NCI-H1436 treated with DMSO at 0.1 percent for 48 hours (cell line): ENCODE measurements at places on chromosomes 11 and 22.

DNA sequence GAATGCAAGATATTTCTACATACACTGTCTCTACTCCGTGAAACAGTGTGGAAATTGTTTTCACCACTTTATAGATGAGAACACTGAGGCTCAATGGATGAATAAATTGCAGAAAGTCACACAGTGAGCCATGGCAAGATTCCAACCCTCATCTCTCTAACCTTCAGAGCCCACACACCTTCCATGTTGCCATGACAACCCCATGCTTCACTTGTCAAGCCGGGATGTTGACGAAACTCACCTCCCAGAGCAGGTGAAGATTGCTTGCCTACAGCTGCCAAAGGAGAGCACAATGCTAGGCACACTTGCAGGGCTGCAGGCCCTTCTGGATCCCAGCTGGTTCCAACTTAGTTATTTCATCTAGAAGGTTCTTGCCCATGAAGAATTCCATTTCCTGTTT lies 71.4 kb upstream of the SEZ6L start:
- DNase-seq = no peak

DNA sequence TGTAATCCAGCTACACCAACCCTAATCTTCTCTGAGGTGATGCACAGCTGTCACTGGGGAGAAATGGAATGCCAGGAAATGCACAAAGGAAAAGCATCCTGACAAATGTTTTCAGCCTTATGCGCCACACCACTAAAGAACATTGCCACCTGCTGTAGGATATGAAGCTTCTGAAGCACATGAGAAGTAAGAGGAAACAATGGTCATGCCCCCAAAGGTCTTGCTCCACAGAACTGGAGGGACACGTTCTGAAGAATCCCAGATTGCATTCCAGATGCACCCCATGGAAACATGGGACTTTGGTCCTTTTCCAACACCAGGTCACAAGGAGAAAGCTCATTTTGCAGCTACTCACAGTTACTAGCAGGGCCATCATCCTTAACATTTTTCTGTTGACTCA lies 48.7 kb upstream of the ZBED5 start:
- DNase-seq = no peak

DNA sequence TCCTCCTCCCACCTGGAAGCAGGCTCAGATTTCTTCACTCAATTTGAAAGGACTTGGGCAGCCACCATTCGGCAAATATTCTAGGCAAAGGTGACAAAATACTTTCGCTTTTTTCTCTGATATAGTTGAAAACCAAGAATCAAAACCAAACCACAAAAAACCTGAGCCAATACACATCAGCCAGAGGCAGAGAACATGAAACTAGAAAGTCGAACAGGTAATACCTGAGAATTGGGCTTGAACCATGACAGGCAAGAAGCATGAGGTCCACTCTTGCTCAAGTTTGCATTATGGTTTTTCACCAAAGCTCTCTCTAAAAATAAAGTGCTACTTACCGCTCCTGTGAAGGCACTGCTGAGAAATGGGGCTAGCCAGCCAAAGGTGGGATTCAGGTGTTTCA lies 26.2 kb upstream of the LDLRAD3 start:
- DNase-seq = no peak

DNA sequence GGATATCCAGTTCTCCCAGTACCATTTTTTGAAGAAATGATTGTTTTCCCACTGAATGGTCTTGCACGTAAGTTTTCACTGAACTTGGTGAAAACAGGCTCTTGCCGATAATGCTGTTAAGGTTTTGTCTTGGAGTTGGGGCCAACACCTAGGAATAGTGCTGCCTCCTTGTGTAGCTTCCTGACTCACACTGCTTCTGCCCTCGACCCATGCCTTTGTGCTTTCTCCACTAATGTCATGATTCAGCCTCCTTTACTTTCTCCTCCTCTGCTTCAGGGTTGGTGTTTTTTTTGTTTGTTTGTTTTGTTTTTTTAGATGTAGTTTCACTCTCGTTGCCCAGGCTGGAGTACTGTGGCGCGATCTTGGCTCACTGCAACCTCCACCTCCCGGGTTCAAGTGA lies 30.2 kb downstream of the SLC5A1 start:
- no peak for DNase-seq

DNA sequence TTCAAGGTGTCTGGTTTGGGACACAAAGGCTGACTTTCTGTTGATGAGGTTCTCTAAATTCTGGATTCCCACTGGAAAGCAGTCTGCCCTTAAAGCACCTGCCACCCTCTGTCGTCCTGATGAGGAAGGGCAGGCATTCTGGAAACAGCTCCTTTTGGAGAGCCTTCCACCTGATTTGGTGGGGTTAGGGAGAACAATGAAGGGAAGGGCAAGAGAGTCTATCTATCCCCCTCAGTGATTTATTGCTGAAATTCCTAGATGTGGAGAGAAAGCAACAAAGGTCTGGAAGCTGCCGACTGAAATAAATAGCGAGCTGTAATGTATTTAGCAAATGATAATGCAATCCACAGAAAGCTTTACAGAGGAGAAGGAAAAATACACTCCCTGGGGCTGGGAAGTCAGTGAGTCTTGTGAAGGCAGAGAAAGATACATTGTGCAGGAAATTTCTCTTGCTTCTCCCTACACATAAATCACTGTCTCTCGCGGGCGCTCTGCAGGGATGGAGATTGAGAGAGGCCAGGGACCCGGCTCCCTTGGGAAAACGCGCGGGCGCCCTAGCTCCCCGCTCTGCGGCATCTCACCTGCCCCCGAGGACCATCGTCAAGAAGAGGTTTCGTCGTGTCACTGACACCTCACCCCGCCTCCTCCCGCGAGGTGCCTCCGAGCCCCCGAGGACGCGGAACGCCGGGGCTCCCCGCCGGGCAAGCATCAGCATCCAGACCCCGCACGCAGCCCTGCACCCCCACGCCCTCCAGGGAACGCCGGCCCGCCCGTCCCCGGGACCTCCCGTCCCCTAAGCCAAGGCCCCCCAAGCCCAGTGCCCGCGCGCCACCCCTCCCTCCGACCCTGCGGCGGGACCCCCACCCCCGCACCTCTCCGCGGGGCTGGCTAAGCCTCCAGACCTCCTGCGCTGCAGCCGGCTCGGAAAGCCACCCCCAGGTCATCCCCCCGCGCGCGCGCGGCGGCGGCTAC lies 673 bp downstream of the CDON start:
- DNase-seq = no peak

DNA sequence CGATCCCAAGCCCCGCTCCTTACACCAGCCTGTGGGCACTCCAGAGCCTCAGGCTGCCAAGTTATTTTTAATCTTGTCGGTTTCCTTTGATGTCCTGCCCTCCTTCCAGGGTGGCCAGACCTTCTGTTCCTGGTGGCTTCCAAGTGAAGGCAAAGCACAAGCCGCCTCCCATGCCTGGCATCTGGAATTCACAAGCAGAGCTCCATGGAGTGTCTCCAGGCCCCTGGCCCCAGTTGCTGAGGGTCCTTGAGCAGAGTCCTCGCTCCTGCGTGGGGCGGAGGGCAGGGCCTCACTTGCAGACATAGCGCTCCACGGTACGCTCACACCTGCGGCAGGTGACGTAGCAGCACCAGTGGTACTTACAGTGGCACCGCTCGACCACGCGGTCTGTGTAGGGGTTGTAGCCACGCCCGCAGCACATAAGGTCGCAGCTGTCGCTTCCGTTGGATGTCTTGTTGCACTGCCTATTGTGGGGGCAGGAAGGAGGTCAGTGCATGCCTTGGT lies 19.5 kb downstream of the WNT11 start:
- no peak for DNase-seq

DNA sequence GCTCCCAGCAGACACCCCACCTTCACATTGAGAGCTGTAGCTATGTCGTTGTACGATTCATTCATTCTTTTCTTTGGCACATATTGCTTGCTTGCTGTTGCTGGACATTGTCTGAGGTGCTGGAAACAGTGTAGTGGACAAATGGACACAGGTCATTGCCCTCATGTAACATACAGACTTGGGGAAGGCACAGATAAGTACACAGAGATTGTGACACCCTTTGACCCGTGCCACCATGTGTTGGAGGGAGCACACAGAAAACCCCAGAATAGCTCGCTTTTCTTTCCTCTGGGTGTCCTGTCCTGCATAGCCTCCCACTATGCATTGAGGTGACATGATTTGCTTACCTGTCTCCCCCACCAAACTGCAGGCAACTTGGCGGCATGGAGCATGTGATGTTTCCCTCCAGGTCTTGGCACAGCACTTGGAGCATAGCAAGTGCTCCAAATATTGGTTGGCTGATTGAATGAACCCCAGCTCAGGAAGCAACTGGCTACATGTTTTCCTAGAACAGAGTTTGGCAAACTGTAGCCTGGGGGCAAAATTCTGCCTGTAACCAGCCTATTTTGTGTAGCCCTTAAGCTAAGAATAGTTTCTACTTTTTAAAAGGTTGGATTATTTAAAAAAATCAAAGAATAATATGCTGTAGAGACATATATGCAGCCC lies 30.9 kb upstream of the NECTIN1 start:
- DNase-seq = no peak

DNA sequence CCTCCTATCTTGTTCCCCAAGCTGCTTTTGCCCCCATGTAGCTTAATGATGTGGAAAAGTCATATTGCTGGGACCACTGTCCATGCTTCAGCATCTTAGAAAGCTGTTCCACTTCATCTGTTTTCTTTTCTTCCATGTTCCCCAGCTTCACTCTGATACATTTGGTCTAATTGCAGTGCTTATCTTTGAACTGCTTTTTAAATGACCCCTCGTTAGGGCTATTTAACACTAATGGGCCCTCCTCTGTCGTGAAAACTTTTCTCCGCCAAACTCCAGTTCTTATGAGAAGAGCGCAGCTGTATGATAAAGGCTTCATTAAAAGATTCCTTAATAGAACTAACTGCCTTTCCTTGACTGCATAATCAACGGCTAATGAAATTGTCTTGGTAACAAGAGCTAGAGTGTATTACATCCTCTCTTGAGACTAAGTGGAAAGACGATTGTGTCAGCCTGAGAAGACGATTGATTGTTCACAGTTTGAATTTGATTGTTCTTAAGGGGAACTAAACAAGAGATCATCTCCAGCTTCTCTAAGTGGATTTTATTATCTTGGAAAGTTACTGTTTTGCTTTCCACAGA lies 165.0 kb upstream of the MTNR1B start:
- DNase-seq = no peak

DNA sequence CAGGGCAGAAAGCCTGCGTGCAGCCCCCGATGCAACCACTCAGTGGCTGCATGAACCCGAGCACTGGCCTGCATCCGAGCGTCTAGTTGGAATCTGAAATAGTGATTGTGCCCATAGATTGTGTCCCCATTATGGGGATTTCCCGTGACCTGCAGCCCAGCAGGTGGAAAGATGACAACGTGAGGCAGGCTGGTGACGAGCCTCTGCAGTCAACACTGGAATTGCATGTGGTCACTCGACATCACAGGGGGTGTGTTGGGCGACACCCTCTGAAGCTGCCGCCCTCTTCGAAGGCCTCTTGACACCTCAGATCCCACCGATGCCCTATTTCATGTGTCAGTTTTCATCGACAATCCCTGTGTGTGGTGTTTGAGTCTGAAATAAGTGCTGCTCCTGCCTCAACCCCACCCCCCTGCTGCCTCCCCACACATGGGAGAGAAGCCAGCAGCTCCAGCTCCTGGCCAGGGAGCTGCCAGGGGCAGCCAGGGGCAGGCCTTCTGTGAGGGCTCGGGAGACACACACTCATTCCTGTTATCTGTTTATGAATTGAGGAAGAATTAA lies 172.0 kb upstream of the B3GAT1 start:
- DNase-seq = no peak

GRCh38 chr11:95147364-95147905 lies 57.8 kb downstream of the ENDOD1 start:
- DNase-seq = no peak

DNA sequence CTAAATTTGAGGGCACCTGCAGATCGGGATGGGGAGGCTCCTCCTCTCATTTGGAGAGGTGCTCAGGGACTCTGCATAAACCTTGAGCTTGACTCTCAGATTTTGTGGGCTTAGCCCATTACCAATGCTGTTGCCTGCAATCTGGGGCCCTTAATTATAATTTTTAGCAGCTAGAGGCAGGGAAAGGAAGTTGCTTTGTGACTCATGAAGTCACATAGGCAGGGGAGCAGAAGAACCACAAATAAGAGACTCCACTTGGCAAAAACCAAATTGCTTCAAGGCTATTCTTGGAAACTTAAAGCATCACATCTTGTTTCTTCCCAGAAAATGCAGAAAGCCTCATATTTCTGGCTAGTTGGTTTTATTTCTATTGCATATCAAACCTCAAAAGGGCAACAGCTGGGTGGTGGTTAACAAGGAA lies 46.9 kb downstream of the MICAL2 start:
- DNase-seq = no peak

DNA sequence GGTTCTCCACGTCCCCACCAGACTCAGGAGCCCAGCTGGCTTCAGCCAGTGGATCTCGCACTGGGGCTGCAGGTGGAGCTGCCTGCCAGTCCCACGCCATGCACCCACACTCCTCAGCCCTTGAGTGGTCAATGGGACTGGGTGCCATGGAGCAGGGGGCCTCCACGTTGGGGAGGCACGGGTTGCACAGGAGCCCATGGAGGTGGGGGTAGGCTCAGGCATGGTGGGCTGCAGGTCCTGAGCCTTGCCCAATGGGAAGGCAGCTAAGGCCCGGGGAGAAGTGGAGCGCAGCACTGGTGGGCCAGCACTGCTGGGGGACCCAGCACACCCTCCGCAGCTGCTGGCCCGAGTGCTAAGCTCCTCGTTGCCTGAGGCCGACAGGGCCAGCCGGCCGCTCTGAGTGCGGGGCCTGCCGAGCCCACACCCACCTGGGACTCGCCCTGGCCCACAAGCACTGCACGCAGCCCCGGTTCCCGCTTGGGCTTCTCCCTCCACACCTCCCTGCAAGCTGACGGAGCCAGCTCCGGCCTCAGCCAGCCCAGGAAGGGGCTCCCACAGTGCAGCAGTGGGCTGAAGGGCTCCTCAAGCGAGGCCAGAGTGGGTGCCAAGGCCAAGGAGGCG lies 258.5 kb upstream of the PDGFD start:
- no peak for DNase-seq
